Epithelial cell of proximal tubule (primary cell): ENCODE measurements at places on chromosomes 6 and 20.

GRCh38 chr20:41273445-41273844 is 44.1 kb downstream of the ZHX3 start:
- DNase-seq = no peak

DNA sequence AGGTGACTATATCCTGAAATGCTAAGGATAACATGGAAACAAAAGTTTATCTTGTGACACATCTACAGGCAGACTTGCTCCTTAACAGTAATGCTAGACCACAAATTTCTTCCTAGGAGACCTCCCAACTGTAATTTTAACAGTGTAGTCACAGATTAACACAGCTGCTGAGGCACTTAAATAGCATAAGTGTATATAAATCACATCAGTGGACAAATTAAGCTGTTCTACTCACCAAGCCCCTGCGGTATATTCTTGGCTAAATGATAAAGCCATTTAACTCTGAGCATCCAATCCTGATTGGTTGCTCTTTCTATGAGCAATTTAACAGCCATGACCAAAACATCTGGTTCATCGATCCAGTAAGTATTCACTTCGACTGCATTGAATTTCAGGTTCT is 73.3 kb upstream of the LYRM2 start:
- no peak for DNase-seq

DNA sequence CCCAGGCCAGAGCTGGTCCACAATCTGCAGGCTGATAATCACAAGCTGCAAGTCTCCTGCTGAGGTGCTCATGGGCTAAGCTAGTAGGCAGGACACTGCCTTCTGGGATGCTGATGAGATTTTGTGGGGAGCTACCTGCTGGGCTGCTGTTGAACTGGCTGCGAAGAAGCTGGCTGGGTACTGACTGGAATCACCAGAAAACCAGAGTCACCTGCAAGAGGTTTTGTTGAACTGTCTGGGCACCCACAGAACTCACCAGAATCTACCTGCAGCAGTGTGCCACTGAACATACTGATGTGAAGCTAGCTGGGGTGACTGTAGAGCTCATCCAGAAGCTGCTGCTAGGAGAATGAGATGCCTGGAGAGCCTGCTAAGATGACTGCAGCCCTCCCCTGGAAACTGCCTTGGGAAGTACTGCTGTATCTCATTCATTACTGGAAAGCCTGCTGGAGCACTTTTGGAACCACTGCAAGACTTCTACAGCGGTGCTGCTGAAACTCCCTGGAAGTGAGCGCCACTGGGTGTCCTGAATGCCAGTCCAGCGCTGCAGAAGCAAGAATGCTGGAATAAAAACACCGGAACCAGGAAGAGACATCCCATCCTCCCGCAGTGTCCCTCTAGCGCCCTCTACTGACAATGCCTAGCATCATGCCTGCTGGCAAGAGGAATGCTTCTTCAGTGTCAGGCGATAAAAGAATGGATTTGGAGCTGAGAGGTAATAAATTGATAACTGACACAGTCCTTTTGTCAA is 64.9 kb upstream of the ARHGAP18 start:
- DNase-seq = no peak

DNA sequence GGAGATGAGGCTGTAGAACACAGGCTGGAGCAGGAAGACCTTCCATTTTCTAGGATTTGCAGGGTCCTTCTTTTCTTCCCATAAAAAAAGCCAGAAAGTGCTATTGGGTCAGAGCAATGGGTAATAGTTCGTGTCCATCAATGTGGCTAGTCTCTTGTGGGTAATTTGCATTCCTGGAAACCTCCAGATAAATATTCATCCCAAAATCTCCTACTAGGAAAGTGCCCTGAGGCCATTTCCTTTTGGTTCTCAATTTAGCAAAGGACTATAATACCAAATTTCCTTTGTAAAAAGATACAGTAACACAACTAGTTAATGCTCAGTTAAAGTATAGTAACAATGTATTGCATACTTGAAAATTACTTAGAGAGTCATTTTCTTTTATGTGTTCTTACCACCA is 138.1 kb upstream of the TAB2 start:
- no peak for DNase-seq

DNA sequence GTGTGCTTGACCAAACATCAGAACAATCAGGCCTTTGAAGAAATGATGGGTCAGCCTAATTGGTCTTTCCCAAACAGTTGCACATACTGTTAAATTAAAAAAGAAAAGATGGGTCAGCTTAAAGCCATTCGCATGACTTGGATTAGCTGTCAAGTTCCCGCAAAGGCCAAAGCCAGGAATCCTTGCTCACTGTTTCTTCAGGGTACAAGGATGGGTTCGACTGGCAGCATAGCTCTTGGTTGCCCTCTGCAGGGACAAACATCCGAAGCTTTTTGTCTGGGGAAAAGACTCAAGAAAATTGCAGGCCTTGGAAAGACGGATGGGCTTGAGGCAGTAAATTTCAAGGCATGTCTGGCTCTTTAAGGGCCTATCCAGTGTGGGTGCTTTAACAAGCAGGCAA is 168.0 kb downstream of the HDGFL1 start:
- peak; percentile 27 for DNase-seq

DNA sequence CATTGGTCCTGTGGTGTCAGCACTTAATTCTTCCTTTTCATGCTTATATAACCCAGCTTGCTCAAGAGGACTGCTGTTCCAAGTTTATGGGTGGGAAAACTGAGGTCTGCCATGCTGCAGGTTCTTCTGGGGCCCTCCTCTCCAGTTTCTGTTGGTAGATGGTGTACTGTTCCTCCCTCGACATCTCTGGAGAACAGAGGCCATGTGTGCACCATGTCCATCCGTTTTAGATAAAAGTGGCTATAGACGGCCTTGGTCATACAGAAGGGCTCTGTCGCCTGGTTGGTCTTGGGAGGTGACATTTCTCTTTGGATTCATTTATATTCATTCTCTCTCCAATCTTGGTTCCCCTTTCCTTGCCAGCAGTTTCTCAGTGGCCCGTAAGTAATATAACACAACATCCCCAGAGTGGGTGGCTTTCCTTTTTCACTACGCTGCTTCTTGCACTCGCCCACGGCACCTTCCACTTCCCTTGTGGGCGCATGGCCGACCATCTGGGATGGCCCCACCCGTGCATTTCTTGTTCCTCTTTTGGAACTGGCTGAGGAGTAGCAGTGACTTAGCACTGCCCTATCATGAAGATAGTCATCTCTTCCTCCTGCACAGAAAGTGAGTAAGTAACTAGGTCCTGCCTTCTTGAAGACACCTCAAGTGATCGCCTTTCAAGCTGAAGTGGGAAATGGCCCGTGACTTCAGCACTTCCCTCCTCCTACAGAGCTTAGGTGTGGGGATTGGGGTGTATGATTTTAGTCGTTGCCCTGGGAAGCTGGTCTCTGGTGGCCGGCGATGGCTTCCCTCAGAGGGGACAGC is 94.2 kb downstream of the RREB1 start:
- DNase-seq = no peak

- DNase-seq = no peak
Measured at GRCh38 chr20:2305946-2306345, 10.1 kb downstream of the TGM3 start.

- no peak for DNase-seq
Measured at GRCh38 chr20:54555150-54555549, 79.8 kb downstream of the DOK5 start.

DNA sequence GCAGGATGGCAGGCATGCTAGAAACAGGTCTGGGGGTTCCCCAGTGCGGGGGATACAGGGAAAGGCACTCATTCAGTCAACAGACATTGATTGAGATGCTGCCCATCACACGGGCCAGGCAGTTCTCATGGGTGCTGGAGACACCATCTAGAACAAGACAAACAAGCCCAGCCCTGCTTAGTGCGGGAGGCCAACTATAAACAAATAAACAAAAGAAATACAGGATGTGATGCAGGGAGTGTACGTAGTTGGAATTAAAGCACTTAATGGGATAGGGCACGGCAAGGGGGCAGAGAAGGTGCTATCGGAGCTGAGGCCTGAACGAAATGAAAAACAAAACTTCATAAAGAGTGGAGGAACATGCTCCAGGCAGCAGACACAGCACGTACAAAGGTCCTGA is 169.3 kb downstream of the PREX1 start:
- no peak for DNase-seq

DNA sequence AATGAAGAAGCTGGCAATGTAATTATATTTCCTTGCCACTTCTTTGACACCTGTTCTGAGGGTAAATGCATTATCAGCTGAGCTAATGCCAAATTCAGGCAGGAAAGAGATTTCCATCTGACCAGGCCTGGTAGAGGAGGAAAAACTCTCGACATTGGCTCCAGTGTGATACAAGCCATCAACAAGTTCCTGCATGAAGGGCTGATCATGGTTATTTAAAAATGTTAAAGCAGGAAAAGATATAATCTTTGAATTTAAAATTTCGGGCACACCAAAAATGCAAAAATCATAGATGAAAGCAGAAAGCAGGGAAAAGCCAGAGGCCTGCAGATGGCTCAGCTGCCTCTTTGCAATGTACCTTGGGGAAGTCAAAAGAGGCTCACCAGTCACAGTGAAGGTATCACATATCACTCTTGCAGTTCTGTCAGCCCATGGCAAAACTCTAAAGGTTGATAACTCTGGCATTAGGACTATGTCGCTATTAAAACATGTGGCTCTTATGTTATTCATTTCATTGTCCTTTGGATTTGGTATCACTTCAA is 39.1 kb downstream of the LGSN start:
- no peak for DNase-seq

DNA sequence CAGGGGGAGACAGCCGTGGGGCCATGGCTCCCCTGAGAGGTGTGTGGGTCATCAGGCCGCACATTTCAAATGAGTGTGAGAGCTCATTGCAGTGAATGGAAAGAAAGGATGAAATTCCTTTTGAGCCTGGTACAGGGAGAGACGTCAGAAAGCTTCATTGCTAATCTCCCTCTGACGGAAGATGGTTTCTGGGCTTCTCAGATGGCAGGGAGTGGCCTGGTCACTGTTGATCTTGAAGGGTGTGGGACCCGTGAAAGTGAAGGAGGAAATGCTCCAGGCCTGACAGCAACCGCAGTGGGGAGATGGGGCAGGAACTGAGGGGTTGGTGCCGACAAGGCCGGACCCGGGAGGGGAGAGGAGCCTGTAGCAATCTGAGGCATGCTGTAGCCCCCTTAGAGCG is 127.4 kb downstream of the MYLK4 start:
- no peak for DNase-seq

DNA sequence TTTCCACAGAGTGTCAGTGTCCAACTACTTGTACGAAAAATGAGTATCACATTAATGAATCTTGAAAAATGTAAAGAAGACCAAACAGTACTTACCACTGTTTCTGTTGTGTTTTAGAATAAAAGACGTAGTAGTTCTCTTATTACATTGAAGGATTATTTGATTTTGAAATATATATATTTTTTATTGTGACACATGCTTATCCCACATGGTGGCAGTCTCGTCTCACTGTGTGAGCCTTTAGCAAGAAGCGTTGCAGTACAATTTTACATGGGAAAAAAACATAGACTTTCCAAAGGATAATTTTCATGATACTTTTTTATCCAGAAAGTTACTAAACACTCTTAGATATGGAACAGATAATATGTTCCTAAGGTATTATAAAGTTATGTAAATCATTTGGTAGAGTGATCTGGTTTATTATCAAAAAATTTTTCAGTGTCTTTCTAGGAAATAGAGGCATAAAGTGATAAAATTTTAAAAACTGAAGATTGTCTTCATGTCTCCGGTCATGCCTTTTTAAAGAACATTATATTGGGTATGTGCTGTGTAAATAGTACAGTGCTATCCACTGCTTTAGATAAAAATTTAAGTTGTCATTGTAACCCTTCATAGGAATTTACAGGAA is 117.5 kb upstream of the SAMD5 start:
- DNase-seq = no peak

DNA sequence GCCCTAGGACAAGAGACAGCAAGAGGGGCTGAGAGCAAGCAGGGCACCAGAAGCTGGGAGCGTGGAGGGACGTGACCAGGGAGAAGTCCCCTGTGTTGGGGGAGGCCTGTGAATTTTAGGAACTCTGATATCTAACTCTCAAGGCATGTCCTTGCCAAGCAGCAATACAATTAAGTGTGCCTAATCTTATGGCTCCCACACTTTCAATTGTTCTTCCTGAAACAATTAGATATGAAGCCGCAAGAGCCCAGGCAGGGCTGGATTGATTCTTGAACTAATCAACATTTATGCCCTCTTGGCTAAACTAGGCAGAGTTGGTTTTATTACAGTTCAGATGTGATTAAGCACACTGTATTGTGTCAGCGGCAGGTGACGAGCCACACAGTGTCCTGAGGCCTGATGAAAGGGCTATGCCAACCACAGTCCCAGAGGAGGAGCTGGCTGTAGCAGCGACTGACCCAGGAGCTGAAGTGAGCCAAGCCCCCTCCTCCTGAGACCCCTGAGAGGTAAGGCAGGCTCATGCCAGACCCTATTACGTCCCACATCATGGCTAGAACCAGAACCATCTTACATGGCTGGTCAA is 4.2 kb upstream of the MAVS start:
- no peak for DNase-seq

GRCh38 chr6:71048320-71049164 is 91.7 kb upstream of the B3GAT2 start:
- no peak for DNase-seq
